Eye (tissue), 1 donor: ENCODE measurements at places on chromosomes 3 and 15.

GRCh38 chr15:78550194-78550593, 9.9 kb downstream of the PSMA4 start:
- DNase-seq = no peak

GRCh38 chr3:138923531-138923994, 23.4 kb downstream of the FOXL2 start:
- peak; percentile 91 for DNase-seq

DNA sequence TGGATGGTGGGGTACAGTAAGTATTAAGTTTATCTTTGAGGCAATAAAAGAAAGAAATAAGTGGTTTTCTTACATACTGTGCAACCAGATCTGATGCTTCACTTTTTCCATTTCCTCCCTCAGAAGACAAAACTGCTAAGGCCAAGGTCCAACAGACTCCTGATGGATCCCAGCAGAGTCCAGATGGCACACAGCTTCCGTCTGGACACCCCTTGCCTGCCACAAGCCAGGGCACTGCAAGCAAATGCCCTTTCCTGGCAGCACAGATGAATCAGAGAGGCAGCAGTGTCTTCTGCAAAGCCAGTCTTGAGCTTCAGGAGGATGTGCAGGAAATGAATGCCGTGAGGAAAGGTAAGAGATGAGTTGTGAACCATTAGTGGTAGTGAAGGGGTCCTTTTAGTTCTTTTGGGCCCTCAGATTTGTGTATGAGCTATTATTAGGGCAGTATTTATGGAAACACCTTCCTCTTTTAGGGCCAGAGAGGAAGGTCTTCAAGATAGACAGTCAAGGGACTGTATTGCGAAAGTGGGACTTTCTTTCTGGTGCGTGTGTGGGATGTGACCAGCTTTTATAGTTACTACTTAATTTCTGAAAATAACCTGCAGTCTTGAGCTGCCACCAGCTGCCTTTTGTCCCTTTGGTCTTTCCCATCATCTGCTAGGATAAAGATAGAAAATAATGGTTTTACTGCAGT, 4.6 kb downstream of the ALAS1 start:
- DNase-seq = no peak

GRCh38 chr15:52567871-52568600, 794 bp downstream of the ARPP19 start:
- DNase-seq = peak; percentile 83

GRCh38 chr3:187616307-187616972, 53.8 kb downstream of the SST start:
- peak; percentile 50 for DNase-seq

GRCh38 chr3:81217101-81217500, 544.3 kb downstream of the GBE1 start:
- no peak for DNase-seq
